ENCODE measurements at places on chromosomes 3 and 15. TPM values are rescaled to one million over a fixed set of nuclear protein-coding genes. Genes with fewer than 3 reads are reported as not detected.

The CAMP gene
- not detected for total RNA-seq

The ALG1L2 gene
- total RNA-seq, result not detected

The IL17RB gene
- total RNA-seq, result 5.7 TPM

The TRIM42 gene
- total RNA-seq, result not detected

The PYGO1 gene
- total RNA-seq, result 0.52 TPM

The BCHE gene
- total RNA-seq, result 0.73 TPM

The GOLGA8K gene
- total RNA-seq, result not detected

The SLC9C1 gene
- total RNA-seq, result 0.97 TPM

The MDFIC2 gene
- total RNA-seq, result not detected

The ZNF660 gene
- 6.1 TPM for total RNA-seq

The STRA6 gene
- total RNA-seq, result 9.9 TPM

The CYP8B1 gene
- total RNA-seq, result not detected

The ASB14 gene
- total RNA-seq, result not detected

The B2M gene
- total RNA-seq, result 183 TPM

The STARD5 gene
- total RNA-seq, result 7.7 TPM

The TMC3 gene
- not detected for total RNA-seq

The HTR3E gene
- total RNA-seq, result not detected

The STRIT1 gene
- total RNA-seq, result not detected

The NAA80 gene
- 16.7 TPM for total RNA-seq

The LOXL1 gene
- total RNA-seq, result 10.8 TPM

Data from GM23338 (cell line).